ENCODE measurements at places on chromosomes 7 and 10.

DNA sequence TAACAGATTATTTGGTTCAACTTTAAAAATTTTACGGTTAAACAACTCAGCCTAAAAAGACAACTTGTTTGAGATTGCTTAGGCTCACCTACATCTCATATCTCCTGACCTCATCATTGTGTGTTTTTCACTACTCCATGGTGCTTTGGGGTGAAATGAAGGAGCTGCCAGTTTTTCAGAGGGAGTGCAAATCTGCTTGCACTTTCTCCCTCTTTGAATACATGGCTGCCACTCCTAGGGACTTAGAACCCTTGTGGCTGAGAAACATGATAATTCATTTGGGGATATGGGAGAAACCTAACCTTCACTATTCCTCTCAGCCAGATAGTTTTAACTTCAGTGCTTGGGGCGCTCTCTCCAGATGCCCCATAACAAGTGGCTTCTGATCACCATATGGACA, 2.7 kb downstream of the CCSER2 start:
- DNase-seq: no peak

GRCh38 chr10:53537508-53537907, 764.9 kb upstream of the MBL2 start:
- no peak for DNase-seq

DNA sequence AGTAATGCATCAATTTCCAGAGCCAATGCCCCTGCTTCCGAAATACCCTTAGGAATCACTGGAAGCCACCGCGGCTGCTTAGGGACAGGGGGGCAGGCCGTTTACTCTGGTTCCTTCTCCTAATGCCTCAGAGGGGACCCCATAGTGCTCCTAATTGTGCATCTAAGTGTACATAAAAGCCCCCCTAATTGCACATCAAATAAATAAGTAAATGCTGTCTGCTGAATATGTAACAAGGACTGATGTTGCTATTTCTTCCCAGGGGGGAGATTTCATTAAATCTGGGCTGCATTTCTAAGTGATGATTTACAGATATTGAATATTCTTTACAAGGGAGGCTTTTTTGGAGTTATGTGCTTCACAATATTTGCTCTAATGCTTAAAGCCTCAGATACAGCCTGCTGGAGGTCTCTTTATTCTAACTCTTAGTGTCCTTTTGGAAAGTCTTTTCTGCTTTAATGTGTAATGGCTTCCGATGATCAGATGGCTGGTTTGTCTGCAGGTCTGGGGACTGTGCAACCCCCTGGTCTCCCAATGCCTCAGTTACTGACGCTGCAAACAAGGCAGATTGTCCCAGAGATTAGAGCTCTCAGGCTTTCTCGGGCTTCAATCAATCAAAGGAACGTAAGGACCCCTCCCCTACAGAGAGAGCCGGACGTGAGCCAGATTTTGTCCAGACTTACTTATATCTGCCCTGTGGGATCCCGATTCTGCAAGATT, 143.0 kb downstream of the PRPF18 start:
- DNase-seq: no peak

GRCh38 chr10:15483215-15484075, 112.4 kb upstream of the FAM171A1 start:
- no peak for DNase-seq

DNA sequence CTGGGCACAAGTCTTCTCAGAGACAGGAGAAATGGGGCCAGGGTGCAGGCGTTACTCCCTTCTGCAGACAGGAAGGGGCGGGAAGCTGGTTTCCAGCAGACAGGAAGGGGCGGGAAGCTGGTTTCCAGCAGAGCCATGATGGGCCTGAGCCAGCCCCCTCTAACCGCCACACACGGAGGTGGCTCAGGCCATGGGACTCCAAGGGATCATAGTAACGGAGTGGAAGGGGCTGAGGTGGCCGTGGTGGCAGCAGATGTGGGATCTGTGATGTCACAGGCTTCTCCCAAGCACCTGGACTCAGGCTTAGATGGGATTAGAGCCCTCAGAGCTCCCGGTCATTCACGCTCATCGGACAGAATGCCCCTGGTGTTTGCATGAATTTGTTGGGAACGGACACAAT, 177.8 kb downstream of the USP6NL start:
- no peak for DNase-seq

GRCh38 chr10:53064614-53065013, 292.0 kb upstream of the MBL2 start:
- no peak for DNase-seq

DNA sequence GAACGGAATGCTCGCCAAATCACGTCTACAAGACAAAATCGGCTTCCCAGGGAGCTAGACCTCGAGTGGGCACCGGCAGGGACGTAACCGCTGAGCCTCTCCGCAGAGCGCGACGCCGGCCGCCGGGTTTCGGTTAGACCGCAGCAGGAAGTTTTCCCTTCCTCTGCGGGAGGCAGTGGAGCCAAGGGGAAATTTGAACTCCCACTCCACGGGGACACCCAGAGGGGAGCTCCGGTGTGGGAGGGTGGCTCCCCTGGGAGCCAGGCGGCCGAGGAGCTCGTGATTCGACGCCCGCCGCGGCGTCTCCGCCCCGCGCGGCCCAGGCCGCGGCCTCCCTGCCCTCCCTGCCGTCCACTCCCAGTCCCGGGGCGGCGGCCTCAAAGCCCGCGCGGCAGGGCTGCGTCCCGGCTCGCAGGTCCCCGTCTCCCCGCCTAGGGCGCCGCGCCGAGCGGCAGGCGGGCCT, 426 bp downstream of the SYPL1 start:
- DNase-seq: no peak

GRCh38 chr7:96319439-96319838, 2.5 kb downstream of the SLC25A13 start:
- DNase-seq: no peak

DNA sequence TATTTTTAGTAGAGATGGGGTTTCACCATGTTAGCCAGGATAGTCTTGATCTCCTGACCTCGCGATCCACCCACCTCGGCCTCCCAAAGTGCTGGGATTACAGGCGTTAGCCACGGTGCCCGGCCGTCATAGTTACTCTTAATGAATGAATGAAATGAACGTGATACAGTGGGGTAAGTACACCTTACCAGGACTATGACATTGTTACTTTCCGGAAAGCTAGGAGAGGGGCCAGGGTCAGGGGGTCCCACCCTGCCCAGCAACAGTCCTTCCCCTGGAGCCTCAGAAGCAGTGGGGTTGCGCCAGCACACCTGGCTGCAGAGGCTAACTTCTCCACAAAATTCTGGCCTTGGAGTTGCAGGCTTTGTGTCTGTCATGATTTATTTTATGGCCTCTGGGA, 21.4 kb downstream of the VSTM4 start:
- no peak for DNase-seq

DNA sequence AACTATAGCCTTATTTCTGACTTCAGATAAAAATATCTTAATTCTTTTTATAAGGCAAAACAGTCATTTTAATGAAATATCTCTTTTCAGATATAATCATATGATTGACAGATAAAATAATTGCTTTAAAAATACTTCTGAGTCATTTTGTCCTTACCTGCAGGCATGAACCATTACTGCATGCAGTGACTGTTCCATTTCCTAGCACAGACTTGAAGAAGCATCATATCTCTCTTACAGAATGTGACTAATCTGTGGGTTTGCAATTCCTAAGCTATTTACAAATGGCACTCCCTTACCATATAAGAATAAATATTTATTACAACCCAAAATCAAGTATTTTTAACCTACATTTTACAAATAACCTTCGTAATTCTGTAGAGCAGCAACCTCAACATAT, 120.7 kb downstream of the SRPK2 start:
- DNase-seq: no peak

- DNase-seq: no peak
Observed at GRCh38 chr7:10662491-10662890, 311.2 kb upstream of the PHF14 start.

DNA sequence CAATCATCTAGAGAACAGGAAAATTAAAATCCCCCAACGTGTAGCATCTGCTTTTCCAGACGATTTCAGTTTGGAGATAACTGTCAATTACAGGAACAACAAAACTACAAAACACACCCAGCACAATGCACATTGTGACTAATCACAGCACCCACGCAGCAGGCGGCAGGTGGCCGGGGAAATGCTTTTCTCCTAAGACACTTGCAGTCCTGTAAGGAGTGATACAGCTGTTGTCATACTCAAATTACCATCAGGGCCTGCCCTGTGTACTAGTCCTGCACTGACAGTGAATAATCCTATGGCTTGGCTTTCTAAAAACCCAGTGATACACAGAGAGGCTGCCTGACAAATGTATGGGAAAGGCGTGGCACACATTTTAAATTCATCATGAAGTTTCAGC, 37.8 kb downstream of the COBL start:
- DNase-seq: no peak

GRCh38 chr10:123443924-123444323, 222.2 kb upstream of the GPR26 start:
- no peak for DNase-seq

- no peak for DNase-seq
Observed at GRCh38 chr10:72821606-72822005, 71.9 kb upstream of the OIT3 start.

- no peak for DNase-seq
Observed at GRCh38 chr7:104584620-104585019, 256.2 kb downstream of the LHFPL3 start.

GRCh38 chr7:80882213-80882801, 36.5 kb downstream of the SEMA3C start:
- DNase-seq: no peak

GRCh38 chr7:3416453-3416852, 115.4 kb downstream of the SDK1 start:
- no peak for DNase-seq

DNA sequence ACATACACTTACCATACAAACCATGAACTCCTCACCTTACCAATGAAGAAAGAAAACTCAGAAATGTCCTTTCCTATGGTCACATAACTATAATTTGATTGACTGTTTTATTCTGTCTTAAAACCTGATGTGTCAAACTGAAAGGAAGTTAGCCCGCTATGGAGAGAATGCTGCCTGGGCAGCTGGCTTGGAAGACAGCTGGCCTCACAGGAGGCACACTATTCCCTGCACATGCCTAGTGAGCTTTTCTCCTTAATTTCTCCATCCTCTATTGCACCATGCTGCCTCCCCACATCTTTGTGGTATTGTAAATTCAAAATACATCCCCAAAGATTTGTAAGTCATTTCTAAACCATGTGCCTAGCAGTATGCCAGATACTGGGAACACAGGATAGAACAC, 163.3 kb downstream of the STK31 start:
- no peak for DNase-seq

DNA sequence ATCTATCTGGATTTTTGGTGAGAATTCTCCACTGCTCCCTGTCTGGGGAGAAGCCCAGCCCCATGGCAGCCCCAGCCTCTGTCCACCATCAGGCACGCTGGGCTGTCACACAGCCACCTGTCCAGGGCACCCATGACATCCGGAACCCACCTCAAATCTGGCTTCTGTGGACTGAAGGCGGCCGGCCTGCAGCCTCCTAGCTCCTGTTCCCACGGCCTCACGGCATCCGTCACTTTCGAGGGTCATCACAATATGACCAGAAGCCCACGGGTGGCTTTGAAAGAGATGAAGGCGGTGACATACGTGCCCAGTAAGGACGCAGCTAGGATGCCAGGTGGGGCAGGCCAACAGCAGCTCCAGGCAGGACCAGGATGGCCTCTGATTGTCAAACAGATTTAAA, 140.9 kb downstream of the PTPRN2 start:
- DNase-seq: no peak

DNA sequence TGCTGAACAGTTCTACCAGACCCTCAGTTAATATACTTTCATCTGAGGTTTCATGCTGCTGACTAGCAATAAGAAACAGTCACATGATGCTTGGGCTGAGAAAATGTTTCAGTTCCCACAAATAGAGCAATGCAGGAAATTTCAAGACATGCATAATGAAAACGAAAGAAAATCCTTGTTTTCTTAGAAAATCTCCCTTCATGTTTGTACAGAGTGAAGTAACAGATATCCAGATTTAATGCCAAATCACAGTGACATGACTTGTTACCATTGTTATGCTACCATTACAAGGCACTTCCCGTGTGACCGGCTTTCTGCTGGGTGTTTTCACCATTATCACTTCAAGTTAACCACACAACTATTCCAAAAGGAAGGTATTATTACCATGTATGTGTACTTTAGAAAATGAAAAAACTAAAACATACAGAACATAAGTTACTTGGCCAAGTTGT, 121.7 kb downstream of the DOCK4 start:
- DNase-seq: no peak

DNA sequence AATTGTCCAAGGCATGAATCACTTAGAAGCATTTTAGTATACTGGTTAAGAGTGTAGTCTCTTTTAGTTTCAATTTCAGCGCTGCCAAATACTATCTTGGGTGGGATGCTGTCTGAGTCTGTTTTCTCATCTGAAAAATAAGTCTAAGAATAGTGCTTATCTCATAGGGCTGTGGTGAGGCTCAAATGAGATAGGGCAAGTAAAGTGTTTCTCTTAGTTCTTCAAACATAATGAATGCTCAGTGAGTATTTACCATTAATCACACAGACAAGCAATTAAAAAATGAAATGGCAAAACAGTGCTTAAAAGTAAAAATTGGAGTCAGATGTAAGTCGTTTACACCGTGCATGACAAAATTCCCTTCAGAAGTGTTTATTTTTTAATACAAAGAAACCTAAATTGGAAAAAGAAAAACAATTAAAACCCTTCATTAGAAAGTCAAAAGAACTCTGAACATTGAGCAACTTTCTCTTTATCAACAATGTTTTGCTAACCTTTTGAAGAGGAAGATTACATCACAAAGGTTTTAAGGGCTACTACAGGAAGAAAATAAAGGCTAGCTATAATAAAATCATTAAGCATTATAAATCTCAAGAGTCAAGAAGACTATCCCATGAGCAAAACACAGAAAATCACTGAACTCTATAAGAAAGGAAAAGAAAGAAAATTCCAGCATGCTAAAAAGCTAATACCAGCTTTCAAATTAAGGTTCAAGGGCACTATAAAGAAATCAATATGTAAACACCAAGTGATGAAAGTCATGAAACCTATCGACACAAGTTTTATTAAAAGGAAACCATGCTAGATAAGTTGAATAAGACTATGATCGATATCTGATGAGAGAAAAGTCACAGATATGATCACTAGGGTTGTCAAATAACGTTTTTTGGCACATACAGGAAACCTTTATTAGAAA, 45.6 kb upstream of the C1GALT1 start:
- no peak for DNase-seq

- DNase-seq: no peak
Observed at GRCh38 chr10:21514129-21514817, 11.2 kb downstream of the SKIDA1 start.

- no peak for DNase-seq
Observed at GRCh38 chr10:127195571-127196281, 665 bp downstream of the INSYN2A start.

- DNase-seq: no peak
Observed at GRCh38 chr10:74988054-74988775, 123.2 kb upstream of the SAMD8 start.

GRCh38 chr7:17682586-17682985, 257.7 kb downstream of the SNX13 start:
- DNase-seq: no peak

- DNase-seq: no peak
Observed at GRCh38 chr7:75694638-75695399, 43.9 kb downstream of the HIP1 start.

- DNase-seq: peak; percentile 77
Observed at GRCh38 chr7:140230516-140230860, 53.7 kb upstream of the KDM7A start.

GRCh38 chr7:39587393-39587792, 21.2 kb downstream of the YAE1 start:
- DNase-seq: no peak

- DNase-seq: no peak
Observed at GRCh38 chr7:127769696-127770400, 117.9 kb downstream of the SND1 start.

- no peak for DNase-seq
Observed at GRCh38 chr7:2087744-2088143, 145.0 kb downstream of the MAD1L1 start.

Measured in activated CD4-positive, CD25-positive, alpha-beta regulatory T cell treated with anti-CD3 and anti-CD28 coated beads, Interleukin-2, amount 50 U/mL, for 72 hours (primary cell).